Psoas muscle (tissue), 8 donors: ENCODE measurements at places on chromosomes 7 and 10. TPM values are rescaled to one million over a fixed set of nuclear protein-coding genes. Genes with fewer than 3 reads are reported as not detected.

GRCh38 chr7:85095806-85096205 is 91.0 kb downstream of the SEMA3D start:
- DNase-seq, result no peak

GRCh38 chr10:6128087-6128486 is 39.3 kb downstream of the RBM17 start:
- no peak for DNase-seq

DNA sequence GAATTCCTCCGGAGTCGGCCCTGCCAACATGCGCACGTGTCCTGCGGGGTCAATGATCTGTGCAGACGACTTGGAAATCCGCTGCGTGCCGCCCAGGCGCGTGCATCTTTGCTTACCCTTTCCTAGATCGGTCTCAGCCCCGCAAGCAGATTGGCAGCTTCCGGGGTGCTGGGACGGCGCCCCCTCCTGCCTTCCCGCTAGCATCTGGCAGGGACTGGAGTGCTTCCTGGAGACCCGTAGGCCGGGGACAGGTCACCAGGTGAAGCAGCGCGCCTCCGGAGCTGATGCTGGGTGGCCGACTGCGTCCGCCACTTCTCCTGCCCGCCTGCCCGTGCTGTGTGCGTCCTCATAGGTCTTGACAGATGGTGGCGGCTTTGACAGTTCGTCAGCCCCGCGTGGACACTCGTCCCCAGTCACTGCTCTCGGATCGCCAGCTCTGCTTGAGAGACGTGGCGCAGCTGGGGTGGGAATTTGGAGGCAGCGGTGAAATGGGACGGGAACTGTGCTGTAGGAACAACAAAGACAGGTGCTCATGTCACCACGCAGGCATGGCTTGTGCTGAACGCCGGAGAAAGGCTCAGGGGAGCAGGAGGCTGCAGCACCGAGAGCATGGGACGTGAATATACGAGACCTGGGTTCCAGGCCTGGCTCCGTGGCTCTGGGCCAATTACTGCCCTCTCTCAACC is 21.9 kb upstream of the KCNK18 start:
- peak; percentile 57 for DNase-seq

DNA sequence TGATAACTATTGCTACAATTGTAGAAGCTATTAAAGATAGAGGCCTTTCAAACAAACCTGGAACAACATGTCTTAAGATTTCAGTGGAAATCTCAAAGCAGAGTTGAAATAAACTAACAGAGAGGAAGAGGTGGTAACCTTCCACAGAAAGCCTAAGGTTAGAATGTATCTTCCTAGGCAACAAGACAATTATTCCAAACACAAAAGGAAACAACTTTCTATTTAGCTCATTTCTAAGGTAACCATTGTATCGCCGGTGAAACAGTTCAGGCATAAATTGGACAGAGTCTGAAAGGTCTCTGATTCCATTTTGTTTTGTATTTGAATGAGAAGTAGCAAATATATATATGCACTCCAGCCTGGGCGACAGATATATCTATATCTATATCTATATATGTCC is 30.7 kb upstream of the HYCC1 start:
- DNase-seq, result no peak

- DNase-seq, result no peak
Observed at GRCh38 chr10:20334559-20334958, 518.3 kb downstream of the PLXDC2 start.

GRCh38 chr10:102135956-102136526 is 3.2 kb downstream of the PPRC1 start:
- DNase-seq, result no peak

GRCh38 chr7:11239316-11239715 is 265.6 kb downstream of the PHF14 start:
- DNase-seq, result no peak

GRCh38 chr10:77016855-77017254 is 620.8 kb downstream of the KCNMA1 start:
- DNase-seq, result no peak

GRCh38 chr7:19110776-19111175 is 6.7 kb downstream of the TWIST1 start:
- no peak for DNase-seq

DNA sequence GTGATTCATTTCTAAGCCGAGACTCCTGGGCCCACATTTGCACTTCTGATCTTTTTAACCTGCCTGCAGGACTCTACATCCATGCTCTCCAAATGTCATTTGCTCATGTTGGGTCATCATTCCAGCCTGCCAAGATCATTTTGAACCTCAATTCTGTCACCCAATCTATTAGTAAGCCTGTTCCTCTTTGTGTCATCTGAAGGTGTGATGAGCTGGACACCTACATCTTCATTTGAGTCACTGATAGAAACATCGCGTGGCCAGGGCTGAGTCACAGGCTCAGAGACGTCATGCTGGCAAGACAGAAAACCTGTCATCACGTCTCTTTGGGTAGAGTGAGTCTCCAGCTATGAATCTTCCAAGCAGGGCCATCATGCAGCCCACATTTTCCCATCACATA is 65.3 kb upstream of the SLF2 start:
- no peak for DNase-seq

The FRMPD2 gene
- not detected for polyA plus RNA-seq

The SMO gene
- 1.1 TPM for polyA plus RNA-seq

The SLC13A1 gene
- not detected for polyA plus RNA-seq

The FBXO24 gene
- polyA plus RNA-seq, result 0.23 TPM

The TCERG1L gene
- polyA plus RNA-seq, result 0.01 TPM

The PTTG1IP2 gene
- polyA plus RNA-seq, result not detected
